Osteoblast (primary cell): ENCODE measurements at places on chromosomes 3 and 15. TPM values are rescaled to one million over a fixed set of nuclear protein-coding genes. Genes with fewer than 3 reads are reported as not detected.

AHSG gene
- total RNA-seq, result not detected in 2 replicates

INKA1 gene
- total RNA-seq, result 5.8 and 6.5 TPM in 2 replicates

TGM5 gene
- total RNA-seq, result not detected in 2 replicates

IQCF6 gene
- total RNA-seq, result not detected in 2 replicates

HIGD2B gene
- under 0.01 TPM in 1 of 2 replicates, not detected in the other for total RNA-seq

TM4SF18 gene
- 0.29 TPM in 1 of 2 replicates, not detected in the other for total RNA-seq

PRTG gene
- 4.7 and 5.6 TPM in 2 replicates for total RNA-seq

FBLN2 gene
- 46.0 and 54.6 TPM in 2 replicates for total RNA-seq

SERPINI1 gene
- total RNA-seq, result 1.4 and 2.7 TPM in 2 replicates

GNAT1 gene
- not detected in 2 replicates for total RNA-seq

MFGE8 gene
- 195 and 209 TPM in 2 replicates for total RNA-seq

GRM7 gene
- total RNA-seq, result not detected in 2 replicates

FANCI gene
- 11.8 and 59.4 TPM in 2 replicates for total RNA-seq

THBS1 gene
- 6,477 and 8,941 TPM in 2 replicates for total RNA-seq

LYZL4 gene
- total RNA-seq, result not detected in 2 replicates

DZIP1L gene
- total RNA-seq, result 32.7 and 42.3 TPM in 2 replicates

TTLL13 gene
- total RNA-seq, result under 0.01 TPM in 2 replicates

CYP1A2 gene
- total RNA-seq, result not detected in 2 replicates

SOX2 gene
- not detected in 2 replicates for total RNA-seq

CYP1A1 gene
- total RNA-seq, result 0.36 TPM in 1 of 2 replicates, not detected in the other

SLC51A gene
- total RNA-seq, result not detected in 2 replicates

MESP1 gene
- total RNA-seq, result under 0.01 TPM in 2 replicates

GPR15 gene
- not detected in 2 replicates for total RNA-seq

SLC22A14 gene
- 0.29 and 0.36 TPM in 2 replicates for total RNA-seq

CCR5 gene
- total RNA-seq, result not detected in 2 replicates

PDHB gene
- 68.4 and 78.2 TPM in 2 replicates for total RNA-seq
